ENCODE measurements at places on chromosomes 12 and 14.

- DNase-seq = no peak
Observed at GRCh38 chr12:117279606-117280005, 81.8 kb downstream of the NOS1 start.

- DNase-seq = no peak
Observed at GRCh38 chr12:109087250-109087649, 6.0 kb downstream of the ALKBH2 start.

GRCh38 chr12:98635657-98636323 is 8.8 kb downstream of the IKBIP start:
- DNase-seq = no peak

DNA sequence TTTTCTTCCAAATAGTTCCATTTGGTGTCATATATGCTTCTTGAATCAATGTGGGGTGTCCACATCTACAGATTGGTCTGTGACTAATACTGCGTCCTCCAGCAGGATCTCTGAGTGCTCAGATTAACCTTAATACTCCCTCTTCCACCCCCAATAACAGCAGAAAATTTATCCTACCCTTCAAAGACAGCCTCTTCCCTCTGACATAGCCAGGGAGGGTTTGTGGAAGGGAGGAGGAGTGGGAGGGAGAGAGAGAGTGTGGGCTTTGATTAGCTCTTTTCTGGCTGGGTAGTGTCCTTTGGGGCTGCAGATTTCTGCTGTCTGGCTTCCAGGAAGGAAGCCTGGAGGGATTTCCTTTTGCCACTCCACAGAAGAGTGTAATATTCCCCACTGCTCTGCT is 220.7 kb downstream of the TTC6 start:
- no peak for DNase-seq

GRCh38 chr12:103626498-103626897 is 39.4 kb downstream of the STAB2 start:
- peak; percentile 43 for DNase-seq

- DNase-seq = no peak
Observed at GRCh38 chr14:22003461-22003860, 329.8 kb upstream of the OR4E1 start.

DNA sequence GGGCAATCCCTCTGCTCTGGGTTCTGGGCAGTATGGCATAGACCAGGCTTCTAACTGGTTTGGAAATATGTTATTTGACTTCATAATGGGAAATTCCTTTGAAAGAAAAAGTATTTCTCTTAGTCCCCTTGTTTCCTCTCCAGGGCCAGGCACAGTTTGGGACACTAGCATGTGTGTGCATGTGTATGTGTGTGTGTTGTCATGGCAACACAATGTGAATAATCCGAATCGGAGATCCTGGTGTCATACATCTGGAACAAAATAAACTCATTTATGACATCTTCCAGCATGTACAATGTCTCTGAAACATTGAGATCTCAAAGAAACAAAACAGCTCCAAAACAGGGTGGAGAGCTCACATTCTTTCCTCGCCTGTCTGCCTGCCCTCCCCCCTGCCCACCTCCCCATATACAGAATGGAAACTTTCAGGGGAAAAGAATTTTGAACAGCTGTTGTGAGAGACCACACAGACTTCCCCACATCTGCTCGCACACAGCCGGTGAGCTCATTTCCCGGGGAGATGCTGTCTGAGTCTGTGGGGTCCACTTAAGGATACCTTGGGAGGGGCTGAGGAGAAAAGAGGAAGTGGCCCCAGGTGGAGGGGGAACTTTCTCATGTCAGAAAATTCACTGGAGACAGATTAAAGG is 55.5 kb upstream of the PARP11 start:
- DNase-seq = no peak

- DNase-seq = no peak
Observed at GRCh38 chr12:76189851-76190250, 105.4 kb upstream of the NAP1L1 start.

DNA sequence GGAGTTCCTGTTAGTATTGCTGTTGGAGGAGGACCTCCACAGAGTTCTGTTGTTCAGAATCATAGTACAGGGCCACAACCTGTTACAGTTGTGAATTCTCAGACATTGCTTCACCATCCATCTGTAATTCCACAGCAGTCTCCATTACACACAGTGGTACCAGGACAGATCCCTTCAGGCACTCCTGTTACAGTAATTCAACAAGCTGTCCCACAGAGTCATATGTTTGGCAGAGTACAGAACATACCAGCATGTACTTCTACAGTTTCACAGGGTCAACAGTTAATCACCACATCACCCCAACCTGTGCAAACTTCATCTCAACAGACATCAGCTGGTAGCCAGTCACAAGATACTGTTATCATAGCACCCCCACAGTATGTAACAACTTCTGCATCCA is 120.8 kb downstream of the ARID2 start:
- no peak for DNase-seq

DNA sequence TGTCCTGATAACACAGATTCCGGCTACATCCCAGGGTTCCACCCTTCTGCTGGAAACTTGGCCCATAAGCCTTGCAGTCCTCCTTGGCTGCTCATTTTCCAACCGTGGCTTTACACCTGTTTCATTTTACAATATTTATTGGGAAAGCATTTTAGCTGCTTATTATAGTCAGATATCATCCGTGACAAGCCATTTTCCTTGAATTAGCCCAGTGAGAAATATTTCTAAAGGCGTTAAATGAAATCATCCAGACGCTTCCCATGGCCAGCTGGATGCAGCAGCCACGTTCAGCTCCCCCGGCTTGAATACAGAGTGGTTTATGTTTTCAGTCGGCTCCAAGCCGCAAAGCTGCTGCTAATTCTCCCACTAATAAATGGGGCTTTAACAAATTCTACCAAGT is 245.0 kb upstream of the PELI2 start:
- no peak for DNase-seq

DNA sequence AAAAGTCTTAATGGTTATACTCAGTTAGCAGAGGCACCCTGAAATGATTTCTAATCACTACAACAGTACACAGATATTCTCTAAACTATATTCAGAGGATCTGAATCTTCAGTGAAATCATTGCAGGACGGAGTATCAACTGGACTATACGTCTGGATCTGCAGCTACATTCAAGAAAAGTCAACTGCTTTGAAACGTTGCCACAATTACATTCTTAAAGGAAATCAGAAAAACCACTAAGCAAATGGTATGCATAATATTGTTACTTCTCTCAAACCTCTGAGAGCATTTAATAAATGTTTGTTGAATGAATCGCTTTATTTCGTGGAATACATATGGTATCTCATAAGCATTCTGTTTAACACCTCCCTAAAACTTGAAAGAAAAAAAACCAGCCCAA is 67.4 kb downstream of the MED13L start:
- DNase-seq = no peak

DNA sequence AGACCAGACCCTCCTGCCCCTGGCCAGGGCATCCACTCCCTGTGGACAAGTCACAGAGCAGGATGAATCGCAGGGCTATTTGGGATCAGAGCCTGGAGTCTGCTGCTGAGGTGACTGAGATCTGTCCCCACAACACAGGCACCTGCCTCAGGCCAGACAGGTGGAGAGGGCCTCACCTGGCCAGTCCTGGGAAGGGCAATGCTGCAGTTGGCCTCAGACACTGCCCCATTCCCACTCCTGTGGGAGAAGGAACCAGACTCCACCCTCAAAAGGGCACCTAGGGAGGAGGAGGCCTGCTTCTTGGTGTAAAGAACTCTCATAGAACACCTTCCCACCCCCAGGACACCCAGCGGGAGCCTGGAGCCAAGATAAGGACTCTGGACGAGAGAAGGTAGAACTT is 48.3 kb upstream of the PLEKHG6 start:
- DNase-seq = no peak

DNA sequence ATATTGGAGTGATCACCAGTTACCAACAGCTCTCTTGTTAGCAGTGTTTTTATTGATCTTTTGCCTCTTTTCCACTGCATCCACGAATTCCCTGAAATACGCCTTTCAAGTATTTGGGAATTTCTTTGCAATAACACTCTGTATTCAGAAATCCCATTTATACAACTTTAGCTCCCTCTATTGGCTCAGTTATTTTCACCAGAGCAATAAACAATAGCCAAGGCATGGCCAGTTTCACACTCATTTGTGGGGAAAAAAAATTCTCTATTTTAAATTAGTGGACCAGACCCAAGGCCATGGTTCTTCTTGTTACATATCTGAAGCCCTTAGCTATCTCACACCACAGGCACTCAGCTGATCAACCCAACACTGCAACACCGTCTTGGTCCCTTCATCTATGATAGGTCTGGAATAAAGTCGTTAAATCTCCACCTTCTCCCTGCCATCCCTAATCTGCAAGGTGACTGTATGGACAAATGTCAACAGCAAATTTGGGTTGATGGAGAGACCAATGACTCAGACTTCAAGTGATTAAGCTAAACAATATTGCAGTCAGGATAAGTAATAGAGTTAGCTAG is 92.4 kb upstream of the TMEM260 start:
- no peak for DNase-seq

GRCh38 chr14:94343238-94344005 is 20.3 kb upstream of the SERPINA6 start:
- DNase-seq = no peak

DNA sequence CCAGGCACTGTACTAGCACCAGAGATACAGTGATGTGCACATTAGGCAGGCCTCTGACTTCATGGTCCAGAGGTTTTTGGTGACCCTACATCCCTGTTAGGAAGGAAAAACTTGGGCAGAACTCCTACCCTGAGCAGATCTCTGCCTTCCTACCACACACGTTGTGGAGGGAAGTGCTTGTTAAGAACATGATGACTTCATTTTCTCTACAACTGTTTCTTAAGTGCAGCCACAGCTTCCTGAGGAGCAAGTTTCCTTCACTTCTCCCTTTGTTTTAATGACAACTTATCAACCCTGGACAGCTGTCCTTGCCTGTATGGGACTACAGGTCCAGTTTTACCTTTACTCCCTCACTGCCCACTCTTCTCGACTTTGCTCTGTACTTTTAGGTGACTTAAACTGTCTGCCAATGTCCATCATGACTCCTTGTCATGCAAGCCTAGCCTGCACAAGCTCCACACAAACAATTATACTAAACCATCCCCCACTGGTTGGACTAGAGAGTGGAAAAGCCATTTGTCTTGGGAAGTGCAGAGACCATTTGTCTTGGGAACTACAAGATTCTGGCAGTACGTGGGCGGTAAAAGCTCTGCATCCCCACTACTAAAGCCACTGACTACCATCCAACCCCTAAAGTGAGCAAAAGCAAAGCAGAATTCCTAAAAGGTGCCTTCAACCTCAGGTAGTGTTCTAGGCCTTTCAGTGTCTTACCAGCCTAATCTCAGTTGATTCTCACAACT is 359.8 kb downstream of the EGLN3 start:
- no peak for DNase-seq

DNA sequence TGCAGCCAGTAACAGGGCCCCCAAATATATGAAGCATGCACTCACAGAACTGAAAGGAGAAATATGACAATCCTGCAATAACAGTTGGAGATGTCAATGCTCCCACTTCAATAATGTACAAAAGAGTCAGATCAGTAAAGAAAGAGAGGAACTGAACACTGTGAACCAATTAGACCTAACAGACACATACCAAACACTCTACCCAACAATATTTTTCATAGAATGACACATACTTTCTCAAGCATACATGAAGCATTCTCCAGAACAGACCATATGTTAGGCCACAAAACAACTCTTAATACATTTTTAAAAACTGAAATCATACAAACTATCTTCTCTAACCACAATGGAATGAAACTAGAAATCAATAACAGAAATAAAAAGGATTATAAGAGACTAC is 80.2 kb downstream of the ELK3 start:
- DNase-seq = no peak

DNA sequence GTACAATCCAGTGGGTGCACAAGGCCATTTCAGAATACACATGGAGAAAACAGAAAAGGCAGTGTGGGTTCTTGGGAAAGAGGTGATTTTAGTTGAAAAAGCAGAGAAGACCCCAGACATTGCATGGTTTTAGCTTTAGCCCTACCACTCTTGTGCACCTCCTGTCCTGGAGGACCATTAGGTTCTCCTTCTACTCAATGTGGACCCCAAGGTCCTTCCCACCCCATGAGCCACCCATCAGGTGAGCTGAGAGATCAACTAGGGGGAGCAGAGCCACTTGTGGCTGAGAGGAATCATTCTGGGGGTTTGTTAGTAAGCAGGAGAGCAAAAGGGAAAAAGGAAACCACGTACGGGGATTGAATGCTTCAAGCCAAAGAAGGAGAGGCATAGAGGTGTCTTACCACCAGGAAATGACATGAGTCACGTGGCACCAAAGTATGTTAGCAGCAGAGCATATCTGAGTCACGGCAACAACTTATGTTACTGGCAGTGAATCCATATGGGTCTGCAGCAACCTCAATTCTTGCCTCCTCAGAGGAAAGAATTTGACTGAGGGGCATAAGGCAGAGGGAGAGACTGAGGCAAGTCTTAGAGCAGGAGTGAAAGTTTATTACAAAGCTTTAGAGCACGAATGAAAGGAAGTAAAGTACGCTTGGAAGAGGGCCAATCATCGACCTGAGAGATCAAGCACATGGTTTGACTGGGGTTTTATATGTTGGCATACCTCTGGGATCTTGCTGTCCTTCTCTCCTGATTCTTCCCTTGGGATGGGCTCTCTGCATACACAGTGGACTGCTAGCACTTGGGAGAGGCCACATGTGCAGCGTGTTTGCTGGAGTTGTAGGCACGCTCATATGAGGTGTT is 73.9 kb downstream of the HSD17B6 start:
- DNase-seq = no peak

DNA sequence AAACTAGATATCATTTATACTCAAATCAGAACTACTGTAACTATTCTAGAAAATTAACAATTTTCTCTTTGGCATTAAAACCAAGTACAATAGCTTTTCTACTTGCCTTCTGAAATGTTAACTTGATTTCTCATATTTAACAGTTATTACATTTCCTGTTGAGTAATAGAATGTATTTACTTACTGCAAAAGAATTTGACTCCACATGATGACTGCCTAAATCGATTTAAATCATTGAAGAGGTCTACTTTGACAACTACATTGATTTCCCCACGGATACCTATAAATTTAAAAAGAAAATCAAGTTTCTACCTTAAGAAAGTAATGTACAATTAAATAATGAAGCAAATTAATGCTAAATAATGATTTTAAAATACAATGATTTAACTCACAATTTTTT is 18.9 kb downstream of the C2CD5 start:
- DNase-seq = no peak

DNA sequence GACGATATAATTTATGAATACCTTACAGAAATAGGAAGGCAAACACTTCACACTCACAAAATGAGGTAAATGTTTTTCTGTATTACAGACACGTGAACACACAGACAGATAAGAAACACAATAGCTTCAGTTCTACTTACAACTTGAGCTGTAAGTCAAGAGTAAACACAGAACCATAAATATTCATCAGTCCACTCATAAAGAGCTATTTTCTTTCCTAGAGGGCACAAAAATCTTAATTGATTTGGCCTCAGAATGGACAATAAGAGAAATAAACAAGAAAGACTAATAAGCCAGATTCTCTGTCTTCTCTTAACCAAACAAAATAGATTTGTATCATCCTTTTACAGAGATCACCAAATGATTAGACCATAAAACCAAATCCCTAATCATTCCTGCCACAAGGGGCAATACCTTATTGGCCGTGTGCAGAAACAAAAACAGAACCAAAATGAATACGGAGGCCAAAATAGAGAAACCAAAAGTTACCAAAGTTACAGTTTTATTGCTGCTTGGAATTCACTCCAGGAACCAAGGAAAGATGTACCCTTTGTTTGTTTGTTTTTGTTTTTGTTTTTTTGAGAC is 38.1 kb upstream of the GARIN2 start:
- DNase-seq = no peak
